ENCODE measurements at places on chromosomes 5 and 9.

DNA sequence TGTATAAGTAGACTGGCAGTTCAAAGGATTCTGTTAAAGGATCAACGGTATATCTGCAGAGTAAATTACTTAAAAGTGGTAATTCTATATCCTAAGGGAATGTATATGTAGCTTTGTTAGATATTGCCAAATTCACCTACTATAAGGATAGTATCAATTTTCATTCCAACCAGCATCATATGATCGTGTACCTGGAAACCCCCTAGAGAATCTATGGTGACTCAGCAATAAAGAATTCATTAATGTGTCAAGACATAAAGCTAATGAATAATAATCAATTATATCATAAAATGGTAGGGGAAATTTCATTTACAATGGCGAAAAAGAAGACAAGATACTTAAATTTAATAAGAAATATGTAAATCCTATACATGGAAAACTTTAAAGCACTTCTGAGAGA lies 234.1 kb upstream of the ACTBL2 start:
- DNase-seq = no peak

GRCh38 chr5:64944868-64945267 lies 176.1 kb downstream of the CWC27 start:
- no peak for DNase-seq

- DNase-seq = no peak
These were observed 198.0 kb downstream of the CAAP1 start for GRCh38 chr9:26694381-26695297.

DNA sequence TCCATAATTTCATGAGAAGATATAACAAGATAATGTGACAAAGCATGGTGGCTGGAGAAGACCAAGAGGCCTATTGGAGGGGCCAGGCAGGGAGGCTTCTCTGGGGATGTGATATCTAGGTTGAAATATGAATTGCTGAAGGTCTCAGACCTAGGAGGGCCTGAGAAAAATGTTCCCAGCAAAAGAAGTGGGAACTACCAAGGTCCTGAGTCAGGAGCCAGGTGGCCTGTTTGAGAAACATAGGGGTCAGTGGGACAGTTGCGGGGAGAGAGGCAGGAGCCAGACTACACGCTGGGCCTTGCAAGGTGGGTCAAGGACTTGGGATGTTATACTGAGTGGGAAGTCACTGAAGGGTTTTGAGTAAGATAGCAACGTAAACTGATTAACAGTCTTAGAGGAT lies 216.1 kb downstream of the CFAP90 start:
- DNase-seq = no peak

DNA sequence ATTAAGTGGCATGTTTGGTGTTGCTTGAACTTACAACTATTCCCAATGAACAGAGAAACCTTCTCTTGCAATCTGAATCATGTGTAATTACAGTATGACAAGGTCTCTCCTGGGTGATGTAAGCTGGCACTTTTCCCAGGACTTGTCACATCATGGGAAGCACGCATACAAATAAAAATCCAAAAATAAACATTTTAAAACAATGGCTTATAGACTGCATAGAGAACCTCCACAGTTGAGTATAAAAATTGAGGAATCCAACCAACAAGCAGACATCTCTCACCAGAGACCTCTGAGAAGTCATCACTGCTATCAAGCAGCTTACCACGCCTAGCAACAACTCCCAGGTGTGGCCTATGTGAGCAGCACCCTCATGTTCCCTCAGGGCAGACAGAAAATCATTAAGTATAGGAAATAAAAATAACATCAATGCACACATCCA lies 3.9 kb downstream of the MLLT3 start:
- no peak for DNase-seq

DNA sequence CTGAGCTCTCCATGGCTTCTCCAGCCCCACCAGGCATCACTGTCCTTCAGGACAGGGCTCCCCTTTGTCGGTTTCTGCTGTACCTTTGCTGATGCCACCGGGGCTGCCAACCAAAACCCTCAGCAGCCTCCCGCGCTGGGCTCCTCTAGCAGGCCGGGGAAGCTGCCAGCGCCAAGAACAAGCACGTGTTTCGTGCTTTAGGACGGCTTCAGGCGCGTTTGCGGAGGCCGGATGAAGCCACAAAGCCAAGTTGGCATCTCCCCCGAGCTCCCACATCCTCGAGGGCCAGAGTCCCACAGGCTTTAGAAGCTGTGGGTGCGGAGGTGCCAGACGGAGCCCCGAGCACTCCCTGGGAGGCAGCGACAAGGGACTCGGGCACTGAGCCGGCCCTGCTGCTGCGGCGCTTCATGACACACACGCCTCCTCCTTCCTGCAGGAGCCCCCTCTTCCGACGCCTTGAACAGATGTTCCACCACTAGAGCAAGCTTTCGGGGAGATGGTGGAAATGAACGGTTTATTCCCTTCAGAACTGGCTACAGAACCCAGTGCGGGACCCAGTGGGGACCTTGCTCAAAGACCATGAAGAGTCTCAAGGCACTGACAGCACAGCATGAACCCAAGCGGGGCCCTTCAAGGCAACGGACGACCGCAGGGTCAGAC lies 36.7 kb downstream of the SARDH start:
- DNase-seq = no peak

DNA sequence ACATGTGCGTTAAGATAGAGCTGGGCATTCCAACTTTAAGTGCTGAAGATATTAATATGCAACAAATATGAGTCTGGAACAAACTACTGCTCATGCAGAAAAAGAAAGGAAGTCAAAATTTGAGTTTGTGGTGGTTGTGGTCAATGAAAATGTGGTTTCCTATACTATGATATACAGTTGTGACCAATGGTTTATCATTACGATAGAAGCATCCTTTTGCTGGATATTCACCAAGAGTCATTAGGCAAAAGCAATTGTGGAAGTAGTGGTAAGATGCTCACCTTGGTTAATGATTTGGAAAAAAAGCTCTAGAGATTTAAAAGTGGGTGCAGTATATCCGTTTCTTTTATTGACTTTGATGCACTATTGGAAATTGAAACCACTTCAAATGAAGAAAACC lies 1007.0 kb downstream of the NR2F1-AS1 start:
- DNase-seq = no peak

GRCh38 chr5:123207852-123208251 lies 118.8 kb downstream of the PRDM6 start:
- no peak for DNase-seq

- DNase-seq = no peak
These were observed 26.4 kb downstream of the AMBP start for GRCh38 chr9:114051706-114052105.

DNA sequence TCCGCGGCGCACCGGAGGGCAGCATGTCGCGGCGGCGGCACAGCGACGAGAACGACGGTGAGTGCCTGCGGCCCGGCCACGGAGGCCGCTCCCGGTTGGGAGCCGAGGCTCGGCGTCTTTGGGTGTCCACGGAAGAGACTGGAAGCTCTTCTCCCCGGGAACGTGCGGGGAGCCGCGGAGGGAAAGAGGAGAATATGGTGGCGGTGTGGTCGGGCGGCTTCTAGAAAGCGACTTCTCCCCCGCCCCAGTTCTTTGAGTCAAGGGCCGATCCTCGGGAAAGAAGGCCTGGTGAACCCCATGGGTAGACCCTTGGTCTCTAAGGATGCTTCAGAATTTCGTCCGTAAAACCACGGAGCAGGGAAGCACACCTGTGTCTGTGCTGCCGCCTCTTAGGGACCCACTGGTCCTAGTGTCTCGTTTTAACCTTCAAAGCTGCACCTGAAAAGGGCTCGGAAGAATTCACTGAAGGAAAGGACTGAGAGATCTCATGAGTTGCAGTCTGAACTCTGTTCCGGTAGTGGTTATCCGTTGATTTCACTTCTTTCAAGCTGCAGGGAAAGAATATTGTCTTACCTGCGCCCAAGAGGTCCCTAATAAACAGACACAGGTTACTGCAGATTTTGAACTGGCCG lies 354 bp downstream of the NCBP1 start:
- no peak for DNase-seq

DNA sequence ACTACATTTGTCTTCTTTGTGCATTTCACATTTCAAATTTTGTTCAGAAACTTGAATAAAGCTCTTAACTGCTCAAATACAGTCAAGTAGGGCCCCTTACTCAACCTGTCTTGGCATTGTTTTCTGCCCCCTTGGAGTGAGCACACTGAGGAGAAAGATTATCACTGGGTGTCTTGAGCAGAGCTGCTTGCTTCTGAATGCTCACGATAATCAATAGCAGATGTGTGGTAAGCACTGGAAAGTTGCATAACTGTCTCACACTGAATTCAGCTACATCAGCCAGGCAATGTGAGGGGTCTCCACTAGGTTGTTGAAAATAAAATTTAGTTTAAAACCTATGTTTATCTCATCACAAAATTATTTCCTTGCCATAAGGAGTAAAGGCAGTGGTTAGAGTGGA lies 7.8 kb upstream of the TNFAIP8 start:
- DNase-seq = no peak

DNA sequence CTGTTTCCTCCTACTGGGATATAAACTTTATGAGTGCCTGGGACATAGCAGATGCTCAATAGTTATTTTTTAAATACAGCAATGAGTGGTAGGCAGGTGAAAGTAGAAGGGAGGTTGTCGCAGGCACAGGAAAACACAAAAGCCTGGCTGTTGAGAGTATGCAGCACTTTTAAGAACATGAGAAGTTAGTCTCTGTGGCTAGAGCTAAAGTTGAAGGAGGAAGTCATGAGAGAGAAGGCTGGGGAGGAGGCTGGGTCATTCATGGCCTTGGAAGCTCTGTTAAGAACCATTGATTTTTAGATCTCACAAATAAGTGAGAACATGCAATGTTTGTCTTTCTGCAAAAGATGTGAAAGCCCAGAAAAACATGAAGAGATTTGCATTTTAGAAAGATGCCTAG lies 126.7 kb downstream of the PRKACG start:
- no peak for DNase-seq

DNA sequence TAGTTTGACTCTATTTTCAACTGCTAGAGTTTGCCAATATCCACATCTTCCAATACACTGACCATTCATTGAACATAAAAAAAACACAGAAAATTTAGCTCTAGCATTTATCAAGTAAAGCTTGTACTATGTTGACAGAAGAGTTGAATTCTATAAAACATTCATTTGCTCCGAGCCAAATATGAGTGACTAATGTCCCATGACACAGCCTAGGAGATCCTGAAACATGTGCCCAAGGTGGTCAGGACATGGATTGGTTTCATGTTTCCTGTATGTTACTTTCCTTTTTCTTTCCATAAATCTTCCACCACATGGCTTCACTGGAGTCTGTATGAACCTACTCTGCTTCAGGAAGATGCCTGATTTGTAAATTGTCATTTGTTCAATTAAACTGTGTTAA lies 122.4 kb upstream of the PRDM9 start:
- no peak for DNase-seq

GRCh38 chr5:67416986-67417385 lies 220.4 kb upstream of the CD180 start:
- no peak for DNase-seq

DNA sequence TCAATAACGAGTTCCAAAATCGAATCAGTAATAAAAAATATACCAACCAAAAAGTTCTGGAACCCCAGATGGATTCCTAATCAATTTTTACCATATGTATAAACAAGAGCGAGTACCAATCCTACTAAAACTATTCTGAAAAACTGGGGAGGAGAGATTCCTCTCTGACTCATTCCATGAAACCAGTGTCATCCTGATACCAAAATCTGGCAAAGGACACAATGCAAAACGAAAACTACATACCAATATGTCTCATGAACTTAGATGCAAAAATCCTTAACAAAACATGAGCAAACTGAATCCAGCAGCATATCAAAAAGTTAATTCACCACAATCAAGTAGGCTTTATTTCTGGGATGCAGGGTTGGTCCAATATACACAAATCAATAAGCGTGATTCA lies 30.5 kb upstream of the MACIR start:
- no peak for DNase-seq

GRCh38 chr9:69697475-69697874 lies 25.3 kb upstream of the APBA1 start:
- DNase-seq = no peak

GRCh38 chr5:139633295-139634027 lies 14.7 kb upstream of the CXXC5 start:
- peak; percentile 46 for DNase-seq

- DNase-seq = peak; percentile 94
These were observed at the start of gene ZNF354B for GRCh38 chr5:178859625-178860521. ZNF354B (plus strand) TSS chr5:178859953; CDS start chr5:178861048, 1,095 bp downstream.

DNA sequence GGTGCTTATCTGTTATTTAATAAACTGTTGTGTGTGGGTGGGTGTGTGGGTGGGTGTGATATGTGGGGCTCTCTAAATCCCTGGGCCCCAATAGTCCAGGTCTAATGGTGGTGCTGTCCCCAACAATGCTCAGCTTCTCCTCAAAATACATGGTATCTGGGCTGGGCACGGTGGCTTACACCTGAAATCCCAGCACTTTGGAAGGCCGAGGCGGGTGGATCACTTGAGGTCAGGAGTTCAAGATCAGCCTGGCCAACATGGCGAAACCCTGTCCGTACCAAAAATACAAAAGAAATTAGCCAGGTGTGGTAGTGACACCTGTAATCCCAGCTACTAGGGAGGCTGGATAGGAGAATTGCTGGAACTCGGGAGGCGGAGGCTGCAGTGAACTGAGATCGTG lies 4.5 kb upstream of the ORM1 start:
- DNase-seq = no peak

GRCh38 chr5:35320029-35320428 lies 89.7 kb upstream of the PRLR start:
- DNase-seq = no peak

DNA sequence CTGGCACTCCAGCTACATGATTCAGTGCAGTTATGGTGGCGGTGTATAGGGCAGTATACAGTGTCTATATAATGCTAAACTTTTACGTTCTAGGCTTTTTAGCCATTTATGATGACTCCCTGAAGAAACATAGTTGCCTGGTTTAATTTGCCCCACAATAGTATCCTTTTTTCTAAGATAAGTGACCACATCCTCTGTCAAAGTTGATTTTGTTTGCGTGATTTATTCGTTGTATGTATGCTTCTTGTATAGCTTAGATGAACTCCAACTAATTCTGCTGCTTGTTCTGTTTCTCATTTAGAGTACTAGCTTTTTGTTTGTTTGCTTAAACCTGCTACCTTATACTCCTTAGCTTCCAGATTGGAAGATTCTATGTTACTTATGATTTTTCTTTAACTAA lies 83.6 kb downstream of the ERMP1 start:
- DNase-seq = no peak

GRCh38 chr9:133207540-133208170 lies 1.4 kb downstream of the OBP2B start:
- DNase-seq = no peak

- no peak for DNase-seq
These were observed 101.1 kb downstream of the RGS3 start for GRCh38 chr9:113564498-113565237.

DNA sequence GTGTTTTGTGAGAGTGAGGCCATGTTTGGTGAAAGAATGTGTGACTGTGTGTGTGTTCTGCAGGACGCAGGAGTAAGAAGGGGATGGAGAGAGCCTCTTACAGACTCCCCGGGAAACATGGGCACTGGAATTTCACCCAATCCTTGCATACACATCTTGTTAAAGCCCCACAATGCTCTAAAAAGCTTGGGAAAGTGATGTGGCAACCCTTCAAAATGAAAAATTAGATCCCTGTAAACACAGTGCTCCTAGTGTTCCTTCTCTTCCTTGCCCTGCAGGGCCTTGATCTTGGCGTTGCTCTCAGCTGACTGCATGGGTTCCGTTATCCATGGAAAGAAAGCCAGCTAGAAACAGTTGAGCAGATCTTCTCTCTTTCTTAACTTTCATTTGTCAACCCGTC lies 701.7 kb downstream of the SEMA5A start:
- DNase-seq = no peak

GRCh38 chr9:16387382-16387781 lies 483.1 kb downstream of the BNC2 start:
- no peak for DNase-seq

- DNase-seq = no peak
These were observed 49.8 kb downstream of the FEM1C start for GRCh38 chr5:115494570-115495289.

- DNase-seq = peak; percentile 76
These were observed 71.2 kb downstream of the RAPGEF1 start for GRCh38 chr9:131668439-131669268.

Data from bone marrow (tissue), 2 donors.